ENCODE measurements at places on chromosomes 6 and 20. TPM values are rescaled to one million over a fixed set of nuclear protein-coding genes. Genes with fewer than 3 reads are reported as not detected.

Gene TLDC2
- not detected for total RNA-seq

Gene RFX6
- total RNA-seq = not detected

Gene STX11
- total RNA-seq = 64.3 TPM

Gene PHF3
- total RNA-seq = 80.3 TPM

Gene MC3R
- total RNA-seq = not detected

Gene CCDC170
- total RNA-seq = 2.6 TPM

Gene CTAGE9
- not detected for total RNA-seq

Gene MAFB
- 236 TPM for total RNA-seq

Gene RAB22A
- total RNA-seq = 22.3 TPM

Gene CPNE5
- total RNA-seq = 18.1 TPM

Gene CTCFL
- not detected for total RNA-seq

Gene CD93
- total RNA-seq = 78.6 TPM

Gene TP53TG5
- not detected for total RNA-seq

Gene ASXL1
- total RNA-seq = 119 TPM

Gene RNF182
- total RNA-seq = 1.9 TPM

Gene HLA-DMB
- total RNA-seq = 175 TPM

Gene DLK2
- total RNA-seq = not detected

Gene CHMP4B
- total RNA-seq = 44.9 TPM

Gene PNLDC1
- not detected for total RNA-seq
